ENCODE measurements at places on chromosomes 6 and 20.
A peak's percentile ranks its signal among the peaks of the same experiment; 100 is the strongest.

- DNase-seq, result no peak
Observed at GRCh38 chr20:19382386-19383340, 170.2 kb downstream of the SLC24A3 start.

DNA sequence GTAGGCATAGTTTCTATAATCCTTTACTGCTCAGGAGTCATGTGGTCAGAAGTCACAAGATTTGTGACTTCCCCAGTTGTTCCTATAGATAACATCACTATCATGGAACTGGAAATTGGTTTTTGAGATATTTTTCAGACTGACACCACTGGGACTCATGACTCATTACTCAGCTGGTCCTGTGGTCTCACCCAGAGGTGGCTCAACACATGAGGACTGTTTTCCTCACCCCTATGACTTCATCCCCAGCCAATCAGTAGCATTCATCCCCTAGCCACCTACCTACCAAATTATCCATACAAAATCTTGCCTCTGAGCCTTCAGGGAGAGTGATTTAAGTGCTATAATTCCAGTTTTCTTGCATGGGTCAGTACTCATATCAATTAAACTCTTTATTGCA, 1217.7 kb downstream of the EPHA7 start:
- DNase-seq, result no peak

DNA sequence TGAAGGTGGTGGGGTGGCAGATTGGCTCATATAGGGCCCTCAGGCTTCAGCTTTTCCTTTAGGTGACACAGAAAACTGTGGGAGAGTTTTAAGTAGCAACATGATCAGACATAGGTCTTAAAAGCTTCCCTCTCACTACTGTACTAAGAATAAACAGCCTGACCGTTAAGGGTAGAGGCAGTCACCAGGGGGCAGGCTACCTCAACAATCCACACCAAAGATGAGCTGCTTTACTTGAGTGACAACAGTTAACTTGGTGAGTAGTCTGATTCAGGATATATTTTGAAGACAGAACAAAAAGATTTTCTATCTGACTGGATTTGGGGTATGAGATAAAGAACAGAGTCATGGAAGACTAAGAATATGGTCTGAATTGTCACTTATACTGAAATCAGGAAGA, 193.1 kb upstream of the SHLD1 start:
- no peak for DNase-seq

GRCh38 chr6:105606831-105607463, 204.1 kb upstream of the PREP start:
- no peak for DNase-seq

- no peak for DNase-seq
Observed at GRCh38 chr20:10576411-10577090, 97.2 kb downstream of the JAG1 start.

DNA sequence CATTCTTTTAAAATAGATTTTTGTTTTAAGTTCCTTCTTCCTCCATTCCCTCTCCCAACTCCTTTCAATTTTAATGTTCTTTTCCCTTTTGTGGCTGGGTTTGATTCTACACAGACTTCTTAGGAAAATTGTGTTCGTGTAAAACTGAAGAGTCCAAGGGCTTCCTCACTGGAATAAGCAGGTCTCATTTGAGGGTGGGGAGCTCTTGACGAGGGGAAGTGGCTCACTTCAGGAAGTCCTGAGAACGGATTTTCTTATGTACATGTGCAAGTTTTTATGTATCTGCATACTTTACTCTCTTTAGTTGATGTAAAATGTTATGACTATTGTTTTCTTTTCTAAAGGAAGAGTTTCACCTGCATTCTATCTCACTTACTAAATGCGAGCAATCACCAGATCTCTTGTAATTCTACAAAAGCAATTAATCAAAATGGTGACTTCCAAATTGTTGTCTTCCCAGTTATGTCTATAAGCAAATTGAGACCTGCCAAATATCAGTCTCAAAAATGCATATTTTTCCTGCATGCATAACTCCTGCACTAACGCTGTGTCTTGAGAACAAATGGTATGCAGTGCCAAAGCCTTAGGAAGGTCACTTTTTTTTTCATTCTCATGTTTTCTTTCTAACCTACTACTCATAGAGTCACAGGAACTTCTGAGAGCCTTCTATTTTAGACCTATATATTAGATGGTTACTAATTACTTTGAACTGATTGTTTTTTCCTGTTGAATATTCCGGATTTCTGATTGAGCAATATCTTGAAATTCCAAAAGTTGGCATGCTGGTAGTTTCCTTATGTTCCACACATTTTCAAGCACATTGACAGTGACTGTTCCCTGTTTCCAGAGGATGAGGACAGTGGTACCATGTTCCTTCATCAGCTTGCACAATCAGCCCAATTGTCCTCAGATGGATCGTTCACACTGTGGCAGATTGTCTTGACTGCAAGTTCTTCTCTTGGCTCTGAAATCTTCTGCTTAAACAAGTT, 251.9 kb upstream of the PRDM1 start:
- no peak for DNase-seq

GRCh38 chr6:10030942-10031537, 383.8 kb downstream of the TFAP2A start:
- DNase-seq, result no peak

DNA sequence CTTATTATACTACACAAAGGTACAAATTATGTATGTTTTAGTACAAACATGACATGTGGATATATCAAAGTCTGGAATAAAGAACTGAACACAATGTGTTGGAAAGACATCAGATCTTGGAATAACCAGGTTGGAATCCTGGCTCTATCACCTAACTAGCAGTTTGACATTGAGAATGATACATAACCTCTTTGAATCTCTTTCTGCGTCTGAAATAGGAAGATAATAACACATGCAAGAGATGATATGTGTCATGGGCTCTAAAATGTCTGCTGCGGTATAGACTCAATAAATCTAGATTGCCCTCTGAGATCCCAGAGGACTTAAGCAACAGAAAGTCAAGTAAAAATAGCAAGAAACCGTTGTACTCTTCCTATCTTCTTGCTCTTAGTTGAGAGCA, 66.8 kb upstream of the CCN2 start:
- no peak for DNase-seq

GRCh38 chr20:62309947-62310756, 7.4 kb downstream of the ADRM1 start:
- DNase-seq, result peak; percentile 91

GRCh38 chr6:128452713-128453112, 67.7 kb downstream of the PTPRK start:
- DNase-seq, result no peak

GRCh38 chr6:14596410-14596809, 478.8 kb downstream of the CD83 start:
- DNase-seq, result no peak

DNA sequence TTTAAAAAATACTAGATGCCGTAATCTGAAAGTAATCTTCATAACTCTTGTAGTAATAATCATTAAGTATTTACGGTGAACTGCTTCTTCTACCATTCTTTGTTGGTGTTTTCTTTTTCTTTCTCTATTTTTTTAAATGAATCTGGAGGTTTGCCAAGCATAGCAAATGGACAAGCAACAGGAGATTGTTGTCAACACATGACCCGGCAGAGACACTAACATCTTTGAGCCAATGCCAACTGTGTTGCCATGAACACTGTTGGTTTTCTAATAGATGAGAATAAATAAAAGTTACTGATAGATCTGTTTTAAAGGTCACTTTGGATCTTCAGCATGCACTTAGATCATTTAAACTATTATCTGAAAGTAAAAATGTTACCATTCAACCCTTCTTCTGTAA, 523.6 kb upstream of the EYS start:
- DNase-seq, result no peak

- no peak for DNase-seq
Observed at GRCh38 chr20:10689385-10689784, 15.6 kb upstream of the JAG1 start.

- DNase-seq, result no peak
Observed at GRCh38 chr20:507761-508332, 35.7 kb downstream of the CSNK2A1 start.

GRCh38 chr20:2751878-2752566, 48.4 kb downstream of the CPXM1 start:
- DNase-seq, result no peak

GRCh38 chr6:46368169-46368536, 123.1 kb downstream of the RCAN2 start:
- DNase-seq, result no peak

GRCh38 chr6:98759459-98759858, 74.9 kb upstream of the POU3F2 start:
- DNase-seq, result no peak

DNA sequence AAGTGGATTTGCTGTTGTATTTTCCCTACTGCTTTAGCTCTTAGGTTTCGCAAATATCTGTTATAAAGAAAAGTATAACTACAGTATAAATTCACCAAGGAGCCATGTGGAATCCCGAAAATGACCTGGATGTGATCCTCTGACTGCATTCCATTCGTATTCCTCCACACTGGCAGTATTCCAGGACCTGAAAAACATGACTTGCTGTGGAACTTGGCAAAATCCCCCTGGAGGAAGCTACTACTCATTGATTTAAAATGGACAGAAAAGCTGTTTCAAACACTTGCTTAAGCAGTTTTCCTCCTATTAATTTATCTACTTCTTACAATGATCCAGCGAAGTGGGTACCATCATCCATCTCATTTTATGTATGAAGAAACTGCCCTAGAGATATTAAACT, 13.3 kb upstream of the ENPP5 start:
- no peak for DNase-seq

- DNase-seq, result no peak
Observed at GRCh38 chr6:33908025-33908424, 104.2 kb upstream of the MLN start.

GRCh38 chr6:127992144-127992543, 91.3 kb upstream of the THEMIS start:
- DNase-seq, result no peak

- no peak for DNase-seq
Observed at GRCh38 chr6:33248643-33248931, 23.1 kb downstream of the VPS52 start.

- DNase-seq, result no peak
Observed at GRCh38 chr20:3749689-3750531, 17.4 kb downstream of the HSPA12B start.

GRCh38 chr6:39786649-39787048, 5.5 kb upstream of the DAAM2 start:
- no peak for DNase-seq

- DNase-seq, result no peak
Observed at GRCh38 chr6:6407071-6407741, 86.7 kb upstream of the F13A1 start.

DNA sequence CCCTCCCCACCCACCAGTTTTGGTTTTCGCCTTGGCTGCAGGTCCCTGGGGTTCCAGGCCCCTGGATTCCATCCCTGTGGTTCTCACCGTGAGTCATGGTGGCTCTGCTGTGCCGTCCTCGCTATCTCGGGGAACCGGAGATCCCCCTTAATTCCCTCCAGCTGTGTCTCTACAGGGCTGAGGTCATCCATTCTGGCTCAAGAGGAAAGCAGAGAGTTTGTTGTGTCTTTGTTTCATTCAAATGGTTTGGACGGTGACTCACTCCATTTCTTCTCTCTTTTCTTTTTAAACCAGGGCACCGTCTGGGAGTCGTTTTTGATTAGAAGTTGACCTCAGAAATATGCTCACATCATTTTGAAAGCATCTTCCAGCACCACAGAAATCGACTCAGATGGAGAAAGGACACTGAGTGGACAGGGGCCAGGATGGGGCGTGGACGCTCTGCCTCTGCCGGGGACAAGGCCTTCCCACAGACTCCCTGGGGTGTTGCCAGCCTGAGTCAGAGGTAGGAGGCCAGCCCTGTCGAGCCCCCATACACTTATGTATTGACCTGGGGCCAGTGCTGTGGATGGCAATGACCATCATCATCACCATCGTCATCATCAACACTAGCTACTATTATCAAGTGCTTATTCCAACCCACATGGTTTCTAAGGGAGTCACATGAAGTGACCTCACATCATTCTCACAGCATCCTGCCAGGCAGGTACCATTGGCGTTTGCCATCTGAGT, 176.2 kb downstream of the NFATC2 start:
- peak; percentile 98 for DNase-seq

DNA sequence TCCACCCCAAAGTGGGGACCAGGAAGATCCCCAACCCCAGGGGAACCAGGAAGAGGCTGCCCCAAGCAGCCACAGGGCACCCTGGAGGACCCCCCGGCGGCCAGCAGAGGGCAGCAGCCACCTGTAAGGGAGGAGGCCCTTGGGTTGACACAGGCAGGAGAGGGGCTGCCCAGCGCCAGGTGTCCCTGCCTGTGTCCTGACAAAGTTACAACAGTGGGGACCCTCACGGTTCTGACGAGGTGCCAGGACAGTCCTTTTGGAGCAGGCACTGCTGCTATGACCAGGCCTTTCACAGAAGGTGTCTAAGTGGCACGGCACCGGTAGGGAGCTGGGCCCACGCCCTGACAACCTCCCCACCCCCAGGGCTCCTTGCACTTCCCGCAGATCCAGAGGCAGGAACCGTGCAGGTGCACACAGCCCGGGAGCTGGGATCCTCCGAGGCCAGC, 176.7 kb downstream of the BMP7 start:
- no peak for DNase-seq

DNA sequence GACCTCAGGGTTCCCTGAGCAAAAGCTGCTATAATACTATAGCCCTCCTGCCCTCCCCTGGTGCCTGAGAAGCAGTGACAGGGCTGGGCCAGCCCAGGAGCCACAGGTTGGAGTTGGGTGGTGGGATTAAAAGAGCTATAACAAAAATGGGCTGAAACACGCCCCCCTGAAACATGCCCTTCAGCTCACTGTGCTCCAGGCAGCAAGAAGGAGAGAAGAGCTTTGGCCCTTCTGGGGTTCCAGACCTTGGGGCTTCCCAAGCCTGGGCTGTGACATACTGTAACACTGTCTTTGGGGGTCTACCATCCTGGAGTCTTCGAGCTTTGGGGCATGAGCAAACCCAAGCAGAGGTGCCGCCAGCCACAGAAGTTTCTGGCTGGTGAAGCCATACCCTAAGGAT, 129.2 kb downstream of the HTR1B start:
- no peak for DNase-seq

DNA sequence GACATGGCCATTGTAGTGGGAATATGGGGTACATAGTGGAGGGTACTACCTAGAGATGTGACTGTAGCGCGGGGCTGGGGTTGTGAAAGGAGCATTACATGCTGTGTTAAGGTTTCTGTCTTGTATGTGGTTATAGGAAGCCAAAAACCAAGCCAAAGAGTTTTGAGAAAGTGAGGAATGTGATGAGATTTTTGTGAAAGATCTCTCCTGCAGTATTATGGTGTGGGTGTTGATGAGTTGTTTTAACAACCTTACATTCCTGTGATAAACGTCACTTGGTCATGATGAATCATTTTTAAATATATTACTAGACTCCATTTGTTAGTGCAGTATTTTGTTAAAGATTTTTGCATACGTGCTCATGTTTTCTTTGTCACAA, 48.9 kb downstream of the ZFAND3 start:
- no peak for DNase-seq
